Esophagus squamous epithelium (tissue), 5 donors: ENCODE measurements at places on chromosomes 13 and 19. TPM values are rescaled to one million over a fixed set of nuclear protein-coding genes. Genes with fewer than 3 reads are reported as not detected.
A peak's percentile ranks its signal among the peaks of the same experiment; 100 is the strongest.

DNA sequence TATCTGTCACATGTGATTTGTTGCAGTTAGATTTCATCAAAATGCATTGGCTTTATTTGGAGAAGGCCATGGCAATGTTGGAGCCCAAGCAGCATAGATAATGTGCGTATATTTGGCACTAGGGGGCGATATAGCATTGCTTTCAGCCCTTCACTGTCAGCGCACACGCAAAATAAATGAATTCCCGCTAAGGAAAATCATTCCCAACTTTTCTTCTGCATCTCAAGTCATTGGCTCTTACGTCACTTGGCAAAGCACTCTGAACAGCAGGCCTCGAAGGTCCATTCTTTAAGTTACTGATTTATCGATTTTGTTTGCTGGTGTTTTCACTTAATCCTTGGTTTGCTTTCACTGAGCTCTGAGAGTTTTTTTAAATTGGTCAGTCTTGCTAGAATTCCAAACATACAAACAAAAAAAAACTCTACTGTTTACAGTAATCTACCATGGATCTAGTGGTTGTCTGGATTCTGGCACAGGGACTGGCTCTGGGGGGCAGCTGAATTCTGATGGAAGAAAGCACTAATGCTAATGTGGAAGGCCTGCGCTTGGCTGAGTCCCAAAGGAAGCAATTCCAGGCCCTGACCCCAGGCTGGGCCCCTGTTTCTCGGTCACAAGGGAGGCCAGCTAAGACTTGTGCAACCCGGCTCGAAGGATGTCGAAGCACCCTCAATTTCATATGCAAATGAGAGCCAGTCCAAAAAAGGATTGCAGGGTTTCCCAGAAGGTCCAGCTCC, 97.7 kb upstream of the IPO5 start:
- H3K27ac ChIP-seq: no peak overlapping the region
- H3K36me3 ChIP-seq: no peaks in the 10 kb centered on the region
- no peak for DNase-seq

DNA sequence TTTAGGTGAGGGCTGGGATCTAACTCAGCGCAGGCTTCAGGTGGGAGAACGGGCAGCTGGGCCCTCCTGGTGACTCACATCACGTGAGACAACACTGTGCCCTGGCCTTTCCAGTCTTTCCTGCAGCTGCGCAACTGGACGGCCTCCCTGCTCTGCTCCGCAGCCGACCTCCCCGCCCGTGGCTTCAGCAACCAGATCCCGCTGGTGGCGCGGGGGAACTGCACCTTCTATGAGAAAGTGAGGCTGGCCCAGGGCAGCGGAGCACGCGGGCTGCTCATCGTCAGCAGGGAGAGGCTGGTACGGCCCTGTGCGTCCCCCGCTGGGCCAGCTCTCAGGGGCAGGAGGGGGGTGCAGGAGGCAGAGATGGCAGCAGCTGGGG, 8.8 kb downstream of the SPPL2B start:
- H3K27me3 ChIP-seq: no peaks in the 10 kb centered on the region
- H3K4me1 ChIP-seq: peaks cover 35% of the 10 kb centered on the region
- H3K36me3 ChIP-seq: no peaks in the 10 kb centered on the region

DNA sequence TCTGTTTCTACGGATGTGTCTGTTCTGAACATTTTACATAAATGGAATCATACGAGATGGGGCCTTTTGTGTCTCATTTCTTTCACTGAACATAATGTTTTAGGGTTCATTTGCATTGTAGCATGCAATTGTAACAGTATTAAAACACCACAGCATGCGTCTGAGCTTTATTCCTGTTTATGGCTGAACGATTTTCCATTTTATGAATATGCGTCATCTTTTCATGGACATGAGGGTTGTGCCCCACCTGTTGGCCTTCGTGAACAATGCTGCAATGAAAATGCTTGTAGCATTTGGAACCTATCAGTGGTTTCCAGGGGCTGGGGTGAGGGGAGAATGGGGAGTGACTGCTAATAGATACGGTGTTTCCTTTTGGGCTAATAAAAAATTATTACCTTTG, 5.1 kb downstream of the OR10H1 start:
- no peaks in the 10 kb centered on the region for H3K36me3 ChIP-seq
- peaks cover 9% of the 10 kb centered on the region for H3K4me1 ChIP-seq
- DNase-seq: no peak
- no peak overlapping the region for H3K27ac ChIP-seq
- H3K4me3 ChIP-seq: no peak overlapping the region

GRCh38 chr19:23071147-23071511, 45.7 kb upstream of the ZNF730 start:
- no peaks in the 10 kb centered on the region for H3K36me3 ChIP-seq
- no peaks in the 10 kb centered on the region for H3K27me3 ChIP-seq
- no peak for DNase-seq
- peaks cover 13% of the 10 kb centered on the region for H3K4me1 ChIP-seq
- H3K4me3 ChIP-seq: peak overlapping the region; percentile 40

GRCh38 chr13:77022341-77022740, 4.6 kb downstream of the FBXL3 start:
- peaks cover 37% of the 10 kb centered on the region for H3K4me1 ChIP-seq
- H3K36me3 ChIP-seq: peaks cover 35% of the 10 kb centered on the region
- no peaks in the 10 kb centered on the region for H3K27me3 ChIP-seq

GRCh38 chr19:2387367-2388288, 27.6 kb downstream of the TMPRSS9 start:
- H3K4me1 ChIP-seq: no peaks in the 10 kb centered on the region
- DNase-seq: no peak
- H3K4me3 ChIP-seq: no peak overlapping the region
- H3K27ac ChIP-seq: no peak overlapping the region

GRCh38 chr19:17339088-17339741, 1.9 kb downstream of the GTPBP3 start:
- no peaks in the 10 kb centered on the region for H3K27me3 ChIP-seq
- H3K36me3 ChIP-seq: peaks cover 22% of the 10 kb centered on the region
- H3K4me1 ChIP-seq: peaks cover 27% of the 10 kb centered on the region
- DNase-seq: no peak
- H3K27ac ChIP-seq: no peak overlapping the region

DNA sequence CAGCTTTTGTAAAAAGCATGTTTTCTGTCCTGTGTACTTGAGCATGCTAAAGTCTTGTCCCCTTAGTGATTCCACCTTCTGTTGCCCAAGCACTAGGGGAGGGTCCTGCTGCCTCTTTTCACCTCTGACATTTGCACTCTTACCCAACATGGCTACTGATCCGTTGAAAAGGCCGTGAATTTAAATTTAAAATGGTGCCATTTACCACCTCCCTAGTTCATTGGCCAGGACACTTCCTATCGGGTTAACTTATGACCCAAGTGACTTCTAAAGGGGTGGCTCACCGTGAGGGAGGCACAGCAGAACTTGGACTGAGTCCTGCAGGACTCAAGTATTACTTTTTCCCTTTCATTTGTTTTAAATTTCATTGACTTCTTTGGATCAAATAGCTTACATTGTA, 33.3 kb upstream of the CEACAM21 start:
- H3K27ac ChIP-seq: no peak overlapping the region
- peaks cover 54% of the 10 kb centered on the region for H3K27me3 ChIP-seq
- no peaks in the 10 kb centered on the region for H3K36me3 ChIP-seq
- H3K4me3 ChIP-seq: no peak overlapping the region

- no peaks in the 10 kb centered on the region for H3K36me3 ChIP-seq
- no peak overlapping the region for H3K27ac ChIP-seq
- H3K4me1 ChIP-seq: peaks cover 10% of the 10 kb centered on the region
- no peak for DNase-seq
Observed at GRCh38 chr13:113001241-113002140, 32.5 kb downstream of the MCF2L start.

- no peak for DNase-seq
- no peaks in the 10 kb centered on the region for H3K4me1 ChIP-seq
- peak overlapping the region; percentile 46 for H3K27ac ChIP-seq
- no peaks in the 10 kb centered on the region for H3K36me3 ChIP-seq
- no peaks in the 10 kb centered on the region for H3K27me3 ChIP-seq
Observed at GRCh38 chr13:24851546-24851945, 87.6 kb downstream of the RNF17 start.

GRCh38 chr13:107216046-107216755, 648.3 kb upstream of the ARGLU1 start:
- no peaks in the 10 kb centered on the region for H3K36me3 ChIP-seq
- no peaks in the 10 kb centered on the region for H3K4me1 ChIP-seq
- no peak for DNase-seq
- no peak overlapping the region for H3K4me3 ChIP-seq

Gene CADM4
- total RNA-seq: 8.8 TPM

Gene IRGQ
- total RNA-seq: 13.4 TPM

Gene PRKCG
- total RNA-seq: not detected

Gene ONECUT3
- total RNA-seq: not detected

Gene CYP2A6
- not detected for total RNA-seq

Gene CEACAM1
- total RNA-seq: 135 TPM

Gene KISS1R
- not detected for total RNA-seq

Gene TTYH1
- total RNA-seq: not detected

Gene ZIK1
- total RNA-seq: 3.3 TPM
